Forelimb muscle (tissue), 1 donor: ENCODE measurements at places on chromosomes 11 and 22. TPM values are rescaled to one million over a fixed set of nuclear protein-coding genes. Genes with fewer than 3 reads are reported as not detected.

LDHAL6A gene
- polyA plus RNA-seq, result 0.14 TPM

TESMIN gene
- polyA plus RNA-seq, result 0.53 TPM

- peak; percentile 91 for DNase-seq
These were observed 243.8 kb downstream of the TMEM135 start for GRCh38 chr11:87281496-87281895.

GRCh38 chr11:72940417-72940816 lies 126.2 kb downstream of the ATG16L2 start:
- no peak for DNase-seq

DNA sequence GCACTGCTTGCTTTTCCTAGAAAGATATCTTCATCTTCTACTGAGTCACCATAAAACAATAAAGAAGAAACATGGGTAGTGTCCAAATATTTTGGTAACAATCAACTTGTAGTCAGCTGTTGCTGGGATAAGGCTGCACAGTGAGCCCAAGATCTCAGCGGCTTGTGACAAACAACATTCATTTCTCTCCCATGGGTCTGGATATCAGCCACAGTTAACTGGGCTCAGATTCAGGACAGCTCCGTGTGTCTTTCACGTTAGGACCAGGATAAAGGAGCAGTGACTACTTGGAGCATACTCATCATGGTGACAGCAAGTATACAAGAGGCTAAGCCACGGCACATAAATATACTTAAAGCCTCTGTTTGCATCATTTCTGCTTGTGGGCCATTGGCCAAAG lies 27.9 kb upstream of the GRK3 start:
- no peak for DNase-seq

GRCh38 chr11:76139314-76139713 lies 67.0 kb downstream of the WNT11 start:
- no peak for DNase-seq

DNA sequence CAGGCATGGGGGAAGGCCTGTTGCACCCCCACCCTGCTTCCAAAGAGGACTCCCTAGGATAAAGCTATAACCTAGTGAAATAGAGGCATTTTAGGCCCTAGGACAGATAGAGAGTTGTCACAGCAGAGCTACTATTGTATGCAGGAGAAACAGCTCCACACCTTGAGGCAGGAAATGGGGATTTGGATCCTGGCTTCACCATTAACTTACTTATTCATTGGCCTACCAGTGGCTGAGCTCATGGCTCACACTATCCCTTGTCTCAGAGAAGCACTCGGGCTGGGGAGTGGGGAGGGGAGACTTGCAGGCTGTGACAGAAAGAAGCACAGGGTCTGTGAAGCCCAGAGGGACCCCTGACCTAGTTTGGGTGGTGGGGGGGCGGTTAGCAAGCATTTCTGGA lies 999 bp upstream of the PDE2A start:
- no peak for DNase-seq
